ENCODE measurements at places on chromosomes 11 and 22. TPM values are rescaled to one million over a fixed set of nuclear protein-coding genes. Genes with fewer than 3 reads are reported as not detected.

DNA sequence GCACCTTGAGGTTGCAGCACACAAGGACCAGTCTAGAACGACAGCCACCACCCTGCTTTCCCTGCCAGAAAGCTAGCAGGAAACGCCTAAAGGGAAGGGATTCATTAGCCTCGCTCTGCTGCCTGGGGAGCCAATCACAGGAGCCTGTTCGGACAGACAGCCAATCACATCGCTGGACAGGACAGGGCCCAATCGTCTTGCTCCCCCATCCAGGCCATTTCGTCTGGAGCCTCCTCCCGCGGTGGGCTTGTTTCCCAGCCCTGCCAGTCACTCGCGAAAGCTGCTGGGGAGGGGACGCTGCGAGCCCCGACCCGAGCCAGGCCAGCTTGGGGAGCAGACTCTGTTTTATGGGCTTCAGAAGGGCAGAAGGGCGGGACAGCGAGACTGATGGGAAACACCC lies 79.8 kb upstream of the NCAM1 start:
- peak; percentile 95 for DNase-seq

- no peak for DNase-seq
Observed at GRCh38 chr11:85791409-85791990, 19.4 kb downstream of the SYTL2 start.

GRCh38 chr11:12187399-12187798 lies 77.0 kb downstream of the MICAL2 start:
- DNase-seq, result no peak

- no peak for DNase-seq
Observed at GRCh38 chr11:102267609-102268008, 49.7 kb upstream of the BIRC3 start.

DNA sequence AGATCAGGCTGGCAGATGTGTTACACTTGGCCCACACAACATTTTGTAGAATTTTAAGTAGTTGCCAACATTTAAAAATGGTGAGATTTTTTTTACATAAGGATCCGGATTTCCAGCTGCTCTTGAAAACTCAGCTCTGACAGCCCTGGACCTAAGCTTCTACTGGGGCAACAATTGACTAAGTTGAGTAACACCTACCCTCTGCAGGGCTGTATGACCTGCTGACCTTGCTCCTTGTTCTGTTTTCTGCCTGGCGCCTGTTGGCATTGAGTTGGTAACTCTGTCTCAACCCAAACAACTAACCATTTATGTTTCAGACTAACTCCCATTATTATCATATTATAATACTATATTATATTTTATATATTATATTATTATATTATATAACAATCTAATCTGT lies 21.1 kb upstream of the LRRC55 start:
- no peak for DNase-seq

DNA sequence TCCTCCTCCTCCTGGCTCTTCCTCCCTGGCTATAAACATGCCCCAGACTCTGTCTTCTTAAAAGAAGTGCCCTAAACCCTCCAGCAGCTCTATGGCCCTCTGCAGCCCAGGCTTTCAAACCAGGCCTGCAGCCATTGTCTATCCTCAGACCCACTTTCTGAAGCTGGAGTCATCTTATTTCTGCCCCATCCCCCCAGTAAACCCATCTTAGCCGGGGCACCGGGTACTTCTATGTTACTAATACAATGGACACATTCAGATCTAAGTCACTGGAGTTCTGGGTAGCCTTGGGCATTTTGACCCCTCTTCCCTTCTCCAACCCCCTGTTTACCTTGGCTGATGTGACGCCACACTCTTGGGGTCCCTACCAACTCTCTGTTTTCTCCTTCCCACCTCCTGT lies 29.7 kb upstream of the CACNG2 start:
- no peak for DNase-seq

GRCh38 chr11:86696451-86696850 lies 24.0 kb upstream of the ME3 start:
- no peak for DNase-seq

- no peak for DNase-seq
Observed at GRCh38 chr22:30004101-30004500, 76.2 kb upstream of the HORMAD2 start.

GRCh38 chr11:11152877-11153276 lies 200.2 kb downstream of the CSNK2A3 start:
- no peak for DNase-seq

- no peak for DNase-seq
Observed at GRCh38 chr11:1922481-1923081, 3.1 kb downstream of the TNNT3 start.

- no peak for DNase-seq
Observed at GRCh38 chr22:34847072-34847471, 218.9 kb upstream of the ISX start.

- no peak for DNase-seq
Observed at GRCh38 chr22:45551310-45552016, 48.8 kb downstream of the FBLN1 start.

GRCh38 chr11:79428406-79428805 lies 12.4 kb downstream of the TENM4 start:
- DNase-seq, result no peak

DNA sequence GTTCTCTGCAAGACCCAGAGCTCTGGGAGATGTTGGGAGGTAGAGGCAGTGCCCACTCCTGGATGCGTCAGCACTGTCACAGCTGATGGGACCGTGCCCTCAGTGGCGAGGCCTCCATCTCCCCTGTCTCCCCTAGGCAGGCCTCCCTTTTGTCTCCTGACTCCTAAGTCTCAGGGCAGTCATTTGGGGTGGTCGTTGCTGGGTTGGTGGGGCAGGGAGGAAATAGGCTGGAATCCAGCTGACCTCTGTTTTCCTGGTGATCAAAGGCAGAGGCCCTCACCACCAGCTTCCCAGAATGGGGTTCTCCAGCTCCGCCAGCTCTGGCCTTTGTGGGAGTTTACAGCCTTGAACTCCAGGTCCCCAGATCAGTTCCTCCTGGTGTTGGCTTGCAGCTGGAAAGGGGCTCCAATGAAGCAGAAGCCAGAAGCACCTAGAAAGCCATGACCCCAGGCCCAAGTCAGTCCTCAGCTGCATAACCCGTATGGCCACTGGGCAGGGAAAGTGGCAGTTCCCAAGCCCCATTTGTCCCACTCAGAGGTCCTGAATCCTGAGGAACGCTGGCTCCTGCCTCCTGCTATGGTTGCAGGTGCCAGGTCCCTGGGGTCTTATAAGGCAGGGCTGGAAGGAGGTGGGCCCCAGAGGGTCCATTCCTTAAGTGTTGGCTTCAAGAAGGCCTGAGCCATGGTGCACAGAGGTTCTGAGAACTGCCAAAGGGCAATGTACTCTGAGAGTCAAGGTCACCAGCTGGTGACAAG lies 7.3 kb upstream of the FXYD2 start:
- no peak for DNase-seq

DNA sequence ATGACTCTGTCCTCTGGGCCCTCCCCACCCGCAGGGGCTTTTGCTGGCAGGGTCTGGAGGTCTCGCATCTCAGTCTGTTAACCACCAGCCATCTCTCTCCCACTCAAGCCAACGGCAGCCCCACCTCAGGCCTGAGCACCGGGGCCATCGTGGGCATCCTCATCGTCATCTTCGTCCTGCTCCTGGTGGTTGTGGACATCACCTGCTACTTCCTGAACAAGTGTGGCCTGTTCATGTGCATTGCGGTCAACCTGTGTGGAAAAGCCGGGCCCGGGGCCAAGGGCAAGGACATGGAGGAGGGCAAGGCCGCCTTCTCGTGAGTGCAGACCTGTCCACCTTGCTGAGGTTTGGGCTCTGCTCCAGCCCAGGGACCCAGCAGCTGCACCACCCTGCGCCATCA lies 44.3 kb upstream of the TTC12 start:
- DNase-seq, result no peak

- DNase-seq, result peak; percentile 22
Observed at GRCh38 chr11:35373284-35373933, 45.9 kb downstream of the SLC1A2 start.

- DNase-seq, result no peak
Observed at GRCh38 chr11:70001246-70001645, 76.9 kb upstream of the ANO1 start.

- DNase-seq, result no peak
Observed at GRCh38 chr11:115653076-115653475, 148.9 kb upstream of the CADM1 start.

DNA sequence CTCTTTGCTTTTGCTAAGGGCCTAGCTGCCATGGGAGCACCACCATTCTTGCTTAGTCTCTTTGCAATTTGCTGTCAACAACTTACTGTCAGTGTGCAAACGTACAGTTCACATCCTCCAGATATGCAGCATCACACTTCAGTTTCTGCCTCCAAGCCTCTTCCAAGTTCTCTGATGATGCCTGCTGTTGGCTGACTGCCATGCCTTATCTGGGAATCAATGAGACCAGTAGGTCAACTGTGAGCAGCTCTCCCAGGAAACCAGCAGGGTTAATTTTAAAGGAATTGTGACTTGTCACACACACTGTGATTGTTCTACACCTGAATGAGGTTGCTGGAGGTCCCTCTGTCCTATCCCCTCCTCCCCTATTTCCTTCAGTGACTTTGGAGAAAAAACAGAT lies 56.0 kb downstream of the COPB1 start:
- DNase-seq, result peak; percentile 43

- DNase-seq, result no peak
Observed at GRCh38 chr11:27926486-27926885, 181.5 kb downstream of the KIF18A start.

- no peak for DNase-seq
Observed at GRCh38 chr22:40462195-40462984, 92.0 kb downstream of the SGSM3 start.

DNA sequence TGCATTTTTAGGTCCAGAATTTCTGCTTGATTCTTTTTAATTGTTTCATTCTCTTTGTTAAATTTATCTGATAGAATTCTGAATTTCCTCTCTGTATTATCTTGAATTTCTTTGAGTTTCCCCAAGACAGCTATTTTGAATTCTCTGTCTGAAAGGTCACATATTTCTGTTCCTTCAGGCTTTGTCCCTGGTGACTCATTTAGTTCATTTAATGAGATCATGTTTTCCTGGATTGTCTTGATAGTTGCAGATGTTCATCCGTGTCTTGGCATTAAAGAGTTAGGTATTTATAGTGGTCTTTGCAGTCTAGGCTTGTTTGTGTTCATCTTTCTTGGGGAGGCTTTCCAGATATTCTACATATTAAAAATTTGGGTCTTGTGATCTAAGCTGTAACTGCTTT lies 694.8 kb upstream of the CCDC179 start:
- DNase-seq, result no peak

GRCh38 chr11:118095493-118095892 lies 8.7 kb upstream of the SMIM35 start:
- no peak for DNase-seq

GRCh38 chr11:14386895-14387480 lies 28.0 kb upstream of the RRAS2 start:
- DNase-seq, result peak; percentile 58

DNA sequence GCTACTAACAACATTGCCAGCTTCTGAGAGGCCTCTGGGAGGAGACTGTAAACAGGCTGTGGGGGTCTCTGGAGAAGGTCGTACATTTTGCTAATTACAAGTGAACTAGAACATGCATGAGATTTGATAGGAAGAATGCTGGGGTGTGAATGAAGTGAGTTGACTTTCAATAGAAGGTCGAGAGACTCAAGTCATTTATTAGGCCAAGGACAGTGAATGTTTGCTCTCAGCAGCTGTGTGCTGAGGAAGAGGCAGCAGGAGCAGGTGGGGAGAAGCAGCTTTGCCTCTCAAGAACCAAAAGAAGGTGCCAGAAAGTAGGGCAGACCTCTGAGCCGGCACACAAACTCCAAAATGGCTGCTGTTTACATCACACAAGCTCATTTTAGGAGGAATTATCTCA lies 91.7 kb downstream of the PIWIL4 start:
- no peak for DNase-seq

- DNase-seq, result peak; percentile 77
Observed at GRCh38 chr11:1864831-1865665, 12.2 kb downstream of the LSP1 start.

- DNase-seq, result peak; percentile 6
Observed at GRCh38 chr22:24200619-24201212, 19.4 kb downstream of the SUSD2 start.

DNA sequence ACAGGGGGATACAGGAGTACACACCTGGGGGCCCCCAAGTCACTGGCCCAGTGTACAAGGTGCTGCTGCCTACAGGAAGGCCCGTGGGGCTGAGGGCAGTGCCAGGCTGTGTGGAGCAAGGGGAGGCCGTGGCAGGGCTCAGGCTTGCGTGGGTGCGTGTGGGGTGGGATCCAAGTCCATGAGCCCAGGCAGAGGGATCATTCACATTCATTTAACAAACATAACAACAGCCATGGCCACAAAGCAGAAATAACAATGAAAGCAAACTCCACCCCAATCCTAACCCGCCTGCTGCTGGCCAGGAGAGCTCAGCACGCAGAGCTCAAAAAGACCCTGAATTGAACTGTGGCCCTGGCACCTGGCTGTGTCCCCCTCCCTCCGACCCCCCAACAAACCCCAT lies 17.0 kb upstream of the SCGB1A1 start:
- DNase-seq, result no peak

GRCh38 chr11:120651396-120651795 lies 139.8 kb downstream of the GRIK4 start:
- DNase-seq, result no peak

- no peak for DNase-seq
Observed at GRCh38 chr11:104221455-104221854, 57.5 kb upstream of the PDGFD start.

DNA sequence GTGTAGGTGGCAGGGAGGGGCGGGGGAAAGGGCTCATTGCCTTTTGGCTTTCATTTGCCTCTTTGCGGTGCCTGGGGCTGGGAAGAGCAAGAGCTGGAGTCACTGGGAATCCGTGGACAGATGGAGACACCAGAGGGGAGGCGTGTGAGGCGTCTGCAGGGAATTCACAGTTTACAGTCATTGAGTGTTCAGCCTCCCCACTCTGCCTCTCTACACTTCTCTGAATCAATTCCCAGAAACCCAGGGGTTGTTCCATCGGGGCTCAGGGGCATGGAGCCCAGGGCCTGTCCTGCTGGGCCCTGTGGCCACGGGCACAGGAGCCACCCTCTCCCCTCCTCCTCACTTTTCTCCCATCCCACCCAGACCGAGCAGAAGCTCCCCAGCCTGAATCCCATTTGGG lies 160.5 kb upstream of the NAV2 start:
- no peak for DNase-seq

DNA sequence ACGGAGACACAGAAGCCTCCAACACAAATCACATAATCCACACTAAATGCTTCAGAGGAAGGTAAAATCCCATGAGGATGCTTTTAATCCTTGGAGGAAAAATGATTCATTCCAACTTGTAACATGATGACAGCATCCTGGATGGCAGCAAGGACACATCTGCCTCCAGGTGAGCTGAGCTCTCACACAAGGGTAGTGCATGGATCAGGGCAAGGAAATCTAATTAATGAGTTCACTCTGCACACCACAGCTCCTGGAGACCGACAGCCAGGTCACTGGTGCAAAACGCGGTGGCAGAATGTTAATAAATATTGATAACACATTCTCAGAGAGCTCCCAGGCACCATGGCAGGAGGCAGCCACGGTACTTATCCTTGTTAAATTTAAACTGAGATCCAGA lies 40.3 kb upstream of the CYP2D6 start:
- no peak for DNase-seq

Gene RAD9A
- polyA plus RNA-seq, result 21.5 TPM

Gene SLC6A5
- not detected for polyA plus RNA-seq

Gene RASSF7
- polyA plus RNA-seq, result 19.8 TPM

Gene KCNK4
- 0.16 TPM for polyA plus RNA-seq

Gene FOLR3
- polyA plus RNA-seq, result not detected

Gene UBQLNL
- polyA plus RNA-seq, result 0.10 TPM

Gene ASCL2
- not detected for polyA plus RNA-seq

Gene MUC15
- polyA plus RNA-seq, result not detected

Gene POU2AF2
- 0.15 TPM for polyA plus RNA-seq

Gene CCDC73
- not detected for polyA plus RNA-seq

Gene KCNE3
- polyA plus RNA-seq, result not detected

Gene CAPN5
- 33.1 TPM for polyA plus RNA-seq

Gene E2F8
- polyA plus RNA-seq, result 2.5 TPM

Gene POU2F3
- polyA plus RNA-seq, result not detected

Gene ZC3H12C
- polyA plus RNA-seq, result 2.8 TPM
